Cardiac muscle cell (in vitro differentiated cells and primary cell): ENCODE measurements at places on chromosomes 16 and 17.

- DNase-seq = peak; percentile 89
These were observed 9.7 kb downstream of the HPR start for GRCh38 chr16:72072514-72073342.

- peak; percentile 68 for DNase-seq
These were observed at the start of the genes ABI3 and GNGT2 for GRCh38 chr17:49210158-49211029. Gene ABI3, plus strand, starts transcription at chr17:49210707. Its CDS starts 18 bp downstream, at chr17:49210725. Gene GNGT2, minus strand, starts transcription at chr17:49210574. Its CDS starts 3,152 bp downstream, at chr17:49207422.

DNA sequence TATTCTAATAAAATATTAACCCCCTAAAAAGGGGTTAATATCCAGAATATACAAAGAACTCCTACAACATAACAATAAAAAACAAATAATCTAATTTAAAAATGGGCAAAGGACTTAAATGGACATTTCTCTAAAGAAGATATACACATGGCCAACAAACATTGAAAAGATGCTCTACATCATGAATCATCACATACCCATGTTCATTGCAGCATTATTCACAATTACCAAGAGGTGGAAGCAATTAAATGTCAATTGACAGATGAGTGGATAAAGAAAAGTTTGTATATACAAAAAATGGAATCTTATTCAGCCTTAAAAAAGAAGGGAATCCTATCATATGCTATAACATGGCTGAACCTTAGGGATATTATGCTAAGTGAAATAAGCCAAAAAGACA is 36.8 kb downstream of the CPD start:
- no peak for DNase-seq

DNA sequence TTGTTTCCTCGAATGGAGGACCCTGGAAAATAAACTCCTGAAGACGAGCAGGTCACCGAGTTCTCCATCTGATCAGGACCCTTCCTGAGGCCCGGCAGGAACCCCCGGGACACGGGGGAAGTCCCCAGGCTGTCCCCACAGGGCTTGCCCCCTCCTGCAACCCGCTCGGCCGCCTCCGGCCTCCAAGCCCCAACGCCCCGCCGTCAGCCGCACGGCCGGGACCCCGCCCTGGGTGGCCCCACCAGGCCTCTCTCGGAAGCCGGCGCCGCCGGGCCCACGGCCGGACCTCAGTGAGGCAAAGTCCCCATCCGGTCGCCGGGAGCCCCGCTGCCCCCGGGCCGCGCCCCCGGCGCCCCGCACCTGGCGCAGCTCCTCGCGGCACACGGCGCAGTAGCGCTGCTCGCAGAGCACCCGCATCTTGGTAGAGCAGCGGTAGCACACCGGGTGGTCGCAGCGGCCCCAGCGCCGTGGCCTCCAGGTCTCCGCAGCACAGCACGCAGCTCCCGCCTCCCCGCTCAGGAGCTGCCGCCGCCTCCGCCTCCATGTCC is 383 bp downstream of the ZNF598 start:
- no peak for DNase-seq

- peak; percentile 86 for DNase-seq
These were observed 7.5 kb downstream of the SLC16A3 start for GRCh38 chr17:82236142-82236971.

GRCh38 chr16:31453255-31454204 is 5.8 kb upstream of the ARMC5 start:
- DNase-seq = peak; percentile 23

DNA sequence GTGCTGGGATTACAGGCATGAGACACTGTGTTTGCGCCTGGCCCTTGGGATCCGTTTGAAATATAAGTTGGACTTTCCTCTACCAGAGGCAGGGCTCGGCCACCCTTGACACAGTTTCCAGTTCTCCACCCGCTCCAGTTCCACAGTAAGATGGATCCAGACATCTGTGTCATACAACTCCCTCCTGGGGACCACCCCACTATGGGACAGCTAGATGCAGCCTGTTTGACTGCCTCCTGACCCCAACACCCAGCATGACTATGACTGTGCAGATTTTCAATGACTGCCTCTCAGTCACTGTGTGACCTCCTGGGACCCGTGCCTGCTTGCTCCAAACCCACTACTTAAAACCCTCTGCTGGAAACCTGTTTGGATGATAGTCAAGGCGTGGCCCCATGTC is 166.7 kb downstream of the IRF8 start:
- DNase-seq = no peak

DNA sequence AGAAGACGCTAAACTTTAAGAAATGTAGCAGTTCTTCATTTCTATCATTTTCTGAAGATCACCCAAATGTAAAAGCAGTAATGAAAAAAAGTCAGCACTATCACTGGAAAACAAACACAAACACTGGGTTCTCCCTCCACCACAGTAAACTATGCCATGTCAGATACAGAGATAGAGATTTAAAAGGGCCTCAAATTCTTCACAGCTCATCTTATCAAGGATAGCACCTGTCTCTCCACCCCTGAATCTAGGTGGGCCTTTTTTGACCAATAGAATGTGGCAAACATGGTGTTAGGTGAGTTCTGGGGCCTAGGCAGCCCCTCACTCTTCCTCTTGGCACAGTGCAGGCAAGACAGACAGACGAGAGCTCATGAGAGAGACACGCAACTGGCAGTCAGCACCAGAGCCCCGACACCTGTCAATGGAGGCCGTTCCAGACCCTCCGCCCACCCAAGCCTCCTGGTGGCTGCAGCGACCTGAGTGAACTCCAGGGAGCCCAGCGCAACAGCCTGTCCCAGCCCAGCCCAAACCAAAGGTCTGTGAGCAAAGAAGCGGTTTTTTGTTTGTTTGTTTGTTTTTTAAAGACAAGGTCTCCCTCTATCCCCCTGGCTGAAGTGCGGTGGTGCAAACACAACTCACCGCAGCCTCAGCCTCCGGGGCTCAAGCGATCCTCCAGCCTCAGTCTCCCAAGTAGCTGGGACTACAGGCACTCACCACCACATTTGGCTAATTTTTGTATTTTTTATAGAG is 79.8 kb downstream of the TBC1D16 start:
- DNase-seq = no peak

DNA sequence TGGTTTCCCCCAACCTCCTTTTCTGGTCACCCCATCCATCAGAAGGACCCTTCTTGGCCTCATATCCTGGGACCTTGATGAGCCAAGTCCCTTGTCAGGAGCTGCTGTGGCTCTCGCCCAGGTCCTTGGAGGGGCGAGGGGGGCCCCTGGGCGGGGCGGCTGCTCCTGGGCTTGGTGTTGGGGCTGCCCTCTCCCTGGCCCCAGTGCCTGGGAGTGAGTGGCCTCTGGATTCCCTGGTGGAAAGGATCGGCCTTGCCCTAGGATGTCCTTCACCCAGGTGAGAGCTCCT is 6.2 kb upstream of the NOTUM start:
- DNase-seq = no peak
